MCF 10A (cell line): ENCODE measurements at places on chromosomes 7 and 10.

DNA sequence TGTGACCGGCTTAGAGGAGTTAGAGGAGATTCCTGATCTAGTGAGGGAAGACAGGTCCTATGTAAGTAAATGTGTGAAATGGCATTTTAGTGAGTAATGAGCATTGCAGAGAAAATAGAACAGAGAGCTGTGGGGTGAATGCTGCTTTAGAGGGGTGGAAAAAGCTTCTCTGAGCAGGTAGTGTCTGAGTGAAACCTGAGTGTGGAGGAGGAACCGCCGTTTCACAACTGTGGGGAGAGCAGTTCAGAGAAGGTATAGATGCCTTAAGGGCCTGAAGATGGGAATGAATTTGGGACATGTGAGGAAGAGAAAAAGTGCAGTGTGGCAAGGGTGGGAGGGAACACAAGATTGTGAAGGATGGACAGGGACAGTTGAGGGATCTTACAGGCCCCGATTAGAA, 21.6 kb downstream of the FBH1 start:
- no peak for DNase-seq

GRCh38 chr10:61257956-61258496, 195.2 kb downstream of the TMEM26 start:
- no peak for DNase-seq

DNA sequence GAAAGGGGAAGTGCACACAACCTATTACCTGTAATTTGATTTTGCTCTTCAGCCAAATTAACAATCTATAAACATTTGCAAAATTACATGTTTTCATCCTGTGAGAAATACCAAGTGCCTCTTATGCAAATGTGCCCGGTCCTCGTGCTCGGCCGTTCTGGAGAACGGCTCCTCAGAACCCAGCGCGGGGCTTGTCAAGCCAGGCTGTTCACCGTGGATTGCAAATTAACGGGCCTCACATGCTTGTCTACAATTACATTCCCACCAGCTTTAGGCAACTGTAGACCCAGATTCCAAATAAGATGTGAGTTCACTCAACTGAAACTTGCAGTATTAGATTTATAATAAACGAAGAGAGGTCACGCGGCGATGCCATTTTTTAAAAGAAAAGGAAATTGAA, 8.8 kb downstream of the FOXL3 start:
- no peak for DNase-seq

DNA sequence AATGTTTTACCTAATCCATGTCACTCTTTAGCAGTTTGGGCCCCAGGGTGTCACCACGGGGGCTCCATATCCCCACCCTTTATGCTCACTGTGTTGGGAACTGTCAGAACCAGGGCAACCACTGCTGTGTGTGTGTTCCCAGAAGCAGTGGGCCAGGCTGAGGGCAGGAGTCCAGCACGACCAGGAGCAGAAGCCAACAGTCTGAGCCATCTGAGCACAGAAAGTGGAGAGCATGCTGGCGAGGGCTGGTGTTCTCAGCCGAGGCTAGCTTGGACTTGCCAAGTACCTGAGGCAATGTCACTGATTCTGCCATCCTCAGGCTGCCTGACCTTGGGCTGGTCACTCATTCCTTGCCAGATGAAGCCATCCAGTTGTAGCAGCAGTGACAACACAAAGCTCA, 285.0 kb downstream of the BMPER start:
- no peak for DNase-seq

- no peak for DNase-seq
Measured at GRCh38 chr7:24982917-24983316, 2.9 kb upstream of the OSBPL3 start.

DNA sequence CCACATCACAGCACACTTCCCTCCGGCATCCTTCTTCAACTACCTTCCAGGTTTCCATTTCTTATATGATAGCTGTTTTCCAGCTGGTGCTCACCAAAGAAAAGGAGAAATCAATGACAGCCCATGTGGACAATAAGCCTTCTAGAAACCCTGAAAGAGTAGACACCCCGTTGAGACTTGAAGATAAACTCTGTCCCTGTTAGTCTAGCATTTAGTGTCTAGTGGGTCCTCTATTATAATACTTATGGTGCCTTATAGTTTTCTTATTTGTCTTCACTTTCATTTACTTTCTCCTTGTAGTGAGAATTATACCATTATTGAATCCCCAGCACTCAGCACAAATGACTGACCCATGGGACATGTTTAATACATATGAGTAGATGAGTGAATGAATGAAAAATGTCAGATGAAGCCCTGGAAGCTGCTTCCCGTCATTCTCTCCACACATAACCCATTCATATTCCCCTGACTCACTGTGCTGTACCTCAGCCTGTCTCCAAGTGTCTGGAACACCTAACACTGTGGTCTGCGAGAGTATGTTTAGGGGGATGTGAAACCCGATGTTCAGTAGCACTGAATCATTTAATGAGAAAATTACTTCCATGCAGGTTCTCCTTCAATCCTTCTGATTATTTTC, 377.6 kb downstream of the GPR158 start:
- no peak for DNase-seq

DNA sequence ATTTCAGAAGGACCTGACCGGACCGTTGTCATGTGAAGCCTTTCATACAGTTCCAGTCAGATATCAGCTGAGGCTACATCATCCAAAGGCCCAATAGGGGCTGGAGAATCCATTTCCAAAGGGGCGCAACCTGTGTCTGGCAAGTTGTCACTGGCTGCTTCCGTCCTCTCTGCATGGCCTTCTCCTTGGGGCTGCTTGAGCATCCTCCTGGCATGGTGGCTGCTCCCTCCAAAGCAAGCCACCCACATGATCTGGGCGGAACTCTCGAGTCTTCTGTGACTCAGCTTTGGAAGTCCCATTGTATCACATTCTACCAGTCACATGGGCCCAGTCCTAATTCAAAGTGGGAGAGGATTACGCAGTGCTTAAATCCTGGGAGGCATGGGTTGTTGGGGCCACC, 207.0 kb upstream of the SHH start:
- DNase-seq: no peak

- no peak for DNase-seq
Measured at GRCh38 chr7:120164-120991, 72.0 kb upstream of the FAM20C start.

GRCh38 chr7:121530227-121531174, 134.4 kb upstream of the FAM3C start:
- DNase-seq: peak; percentile 95

- DNase-seq: no peak
Measured at GRCh38 chr10:21950566-21950965, 53.0 kb downstream of the DNAJC1 start.

GRCh38 chr10:79069325-79070080, 737 bp downstream of the ZMIZ1 start:
- peak; percentile 46 for DNase-seq

DNA sequence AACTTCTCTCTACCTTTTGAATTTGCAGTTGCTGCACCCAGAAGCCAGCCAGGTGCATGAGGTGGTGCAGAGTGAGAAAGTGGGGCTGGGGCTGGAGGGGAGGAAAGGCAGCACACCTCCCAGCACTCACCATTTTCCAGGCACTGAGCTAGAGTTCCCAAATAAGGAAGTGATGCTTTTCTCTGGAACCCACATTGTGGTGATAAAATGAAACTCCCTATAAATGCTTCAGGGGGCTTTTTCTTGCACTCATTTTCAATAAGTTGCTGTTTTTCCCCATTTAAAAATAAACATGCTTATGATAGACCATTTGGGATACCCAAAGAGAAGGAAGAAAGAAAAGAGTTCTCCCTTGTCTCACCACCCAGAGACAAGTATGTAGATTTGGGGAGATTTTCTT, 42.8 kb upstream of the TNS3 start:
- no peak for DNase-seq

DNA sequence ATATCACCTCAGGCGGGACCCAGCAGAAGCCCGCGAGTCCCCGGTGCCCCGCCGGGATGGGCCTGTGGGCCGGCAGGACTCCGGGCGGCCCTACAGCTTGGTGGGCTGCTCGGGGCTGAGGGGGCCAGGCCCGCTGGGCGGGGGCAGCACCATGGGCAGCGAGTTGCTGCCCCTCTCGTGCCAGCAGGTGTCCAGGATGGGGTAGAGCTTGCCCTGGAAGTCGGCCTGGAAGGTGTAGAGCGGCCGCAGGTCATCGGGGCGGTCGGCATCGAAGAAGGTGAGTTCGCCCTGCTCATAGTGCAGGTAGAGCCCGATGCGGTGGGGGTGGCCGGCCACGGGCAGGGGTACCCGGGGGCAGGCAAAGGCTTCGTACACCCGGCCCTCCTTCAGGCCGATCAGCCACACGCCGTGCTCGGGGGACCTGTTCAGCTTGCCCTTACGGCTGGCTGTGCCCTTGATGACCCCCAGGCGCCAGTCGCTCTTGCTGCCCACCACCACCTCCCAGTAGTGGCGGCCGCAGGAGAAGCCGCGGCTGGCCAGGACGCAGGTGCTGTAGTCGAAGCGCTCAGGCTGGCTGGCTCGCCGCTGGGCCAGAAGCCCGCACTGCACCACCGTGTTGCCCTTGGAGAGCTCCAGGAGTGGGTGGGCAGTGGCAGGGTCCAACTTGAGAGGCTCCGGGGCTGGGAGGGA, 4.3 kb upstream of the NSUN5 start:
- no peak for DNase-seq

- DNase-seq: peak; percentile 8
Measured at GRCh38 chr10:107163076-107163855, 1.2 kb downstream of the SORCS1 start.

DNA sequence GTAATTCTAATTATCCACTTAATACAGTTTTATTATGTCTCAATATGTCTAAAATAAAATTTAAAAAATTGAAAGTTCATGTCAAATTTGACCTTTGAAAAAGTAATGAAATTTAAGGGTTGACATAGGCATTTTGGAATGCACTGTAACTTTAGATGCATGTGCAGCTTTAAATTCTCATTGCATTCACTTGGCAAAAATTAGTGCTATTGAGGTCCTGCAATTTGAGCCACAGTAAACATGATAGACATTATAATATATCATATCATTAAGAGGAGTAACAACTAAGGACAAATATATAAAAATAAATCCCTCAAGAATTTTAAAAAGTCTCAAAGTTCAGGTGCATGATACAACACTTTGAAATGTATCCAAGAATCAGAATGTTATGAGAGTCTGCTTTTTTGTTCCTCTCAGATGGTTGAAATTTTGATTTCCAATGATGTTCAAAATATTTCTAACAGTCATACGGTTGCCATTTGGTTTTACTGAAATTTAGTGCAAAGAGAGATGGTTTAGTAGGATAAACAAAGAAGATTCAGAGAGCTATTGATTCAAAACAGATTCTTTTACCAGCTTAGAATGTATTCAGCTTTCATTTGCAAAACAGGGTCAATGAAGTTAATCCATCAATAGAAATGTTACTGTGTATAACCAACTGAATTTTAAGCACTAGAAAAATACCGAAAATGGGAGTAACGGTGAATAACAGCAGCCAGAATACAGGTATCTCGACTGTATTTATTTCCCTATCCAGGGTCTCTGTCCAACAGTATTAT, 71.8 kb downstream of the SEMA3A start:
- no peak for DNase-seq

DNA sequence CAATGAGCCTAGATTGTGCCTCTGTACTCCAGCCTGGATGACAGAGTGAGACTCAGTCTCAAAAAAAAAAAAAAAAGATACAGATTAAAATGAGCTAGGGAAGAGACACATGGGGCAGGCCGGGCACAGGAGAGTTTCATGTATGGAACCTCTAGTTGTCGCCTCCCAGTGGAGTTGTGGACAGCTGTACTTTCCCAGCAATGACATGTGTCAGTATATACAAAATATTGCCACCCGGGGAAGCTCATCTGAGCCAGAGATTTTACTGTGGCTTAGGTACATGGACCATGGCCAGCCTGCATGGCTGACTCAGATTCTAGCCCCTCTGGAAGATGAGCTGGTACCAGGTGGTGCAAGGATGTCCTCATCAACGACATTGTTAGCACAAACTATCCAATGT, 87.4 kb downstream of the COL26A1 start:
- DNase-seq: no peak

GRCh38 chr10:77360835-77361234, 276.8 kb downstream of the KCNMA1 start:
- no peak for DNase-seq

DNA sequence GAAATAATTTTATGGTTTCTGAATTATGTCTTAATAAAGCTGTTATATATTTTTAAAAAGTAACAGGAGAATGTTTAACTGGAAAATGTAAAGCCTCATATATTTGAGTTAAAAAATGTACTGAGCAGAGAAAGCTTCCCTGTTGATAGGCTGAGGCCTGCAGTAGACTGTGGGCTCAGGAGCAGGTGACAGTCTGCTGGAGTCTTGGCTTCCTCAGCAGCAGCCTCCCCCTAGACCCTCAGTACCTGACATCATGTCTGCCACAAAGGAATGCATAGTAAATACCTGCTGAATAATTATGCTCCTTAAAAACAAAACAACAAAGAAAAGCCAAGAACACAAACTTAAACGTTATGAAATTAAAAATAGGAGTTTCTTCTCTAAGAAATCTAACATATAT, 73.9 kb upstream of the NOBOX start:
- DNase-seq: no peak

- no peak for DNase-seq
Measured at GRCh38 chr10:509361-510102, 179.9 kb downstream of the DIP2C start.

- DNase-seq: peak; percentile 9
Measured at GRCh38 chr10:120012566-120012965, 120.0 kb downstream of the SEC23IP start.

DNA sequence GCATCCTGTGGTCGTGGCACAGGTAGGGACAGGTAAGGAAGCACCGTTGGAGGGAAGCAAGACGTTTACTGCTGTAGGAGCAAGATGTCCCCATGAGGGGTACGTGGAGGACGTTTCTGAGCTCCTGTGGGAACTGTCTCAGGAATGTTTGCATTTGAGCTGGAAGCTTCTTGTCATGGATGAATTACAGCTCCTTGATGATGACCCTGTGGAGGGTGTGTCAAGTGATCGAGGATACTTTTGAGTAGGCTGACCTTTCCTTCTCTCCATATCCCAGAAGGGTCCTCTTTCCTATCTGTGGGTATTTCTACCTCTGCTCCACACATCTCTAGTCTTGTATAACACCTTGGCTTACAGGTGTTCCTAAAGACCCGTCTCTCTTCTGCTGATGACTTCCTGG, 94.8 kb downstream of the PFKFB3 start:
- no peak for DNase-seq

DNA sequence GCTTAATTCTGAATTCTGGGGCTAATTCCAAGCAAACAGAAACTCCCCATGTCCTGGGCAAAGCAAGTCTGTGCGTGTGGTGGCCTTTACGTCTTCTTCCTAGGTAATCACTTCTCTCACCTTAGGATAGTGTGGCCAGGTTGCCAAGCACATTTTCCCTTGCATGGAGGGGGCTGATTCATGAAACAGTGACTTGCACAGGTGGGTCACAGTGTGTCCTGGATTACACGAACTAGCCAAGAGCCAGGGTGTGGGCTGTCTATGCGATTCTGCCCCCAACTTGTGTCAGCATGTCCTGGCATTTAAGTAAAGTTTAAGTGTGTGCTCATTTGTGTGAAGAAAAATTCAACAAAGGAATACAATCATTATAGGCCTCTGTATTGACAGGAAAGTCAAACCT, 18.5 kb upstream of the SEM1 start:
- DNase-seq: no peak

DNA sequence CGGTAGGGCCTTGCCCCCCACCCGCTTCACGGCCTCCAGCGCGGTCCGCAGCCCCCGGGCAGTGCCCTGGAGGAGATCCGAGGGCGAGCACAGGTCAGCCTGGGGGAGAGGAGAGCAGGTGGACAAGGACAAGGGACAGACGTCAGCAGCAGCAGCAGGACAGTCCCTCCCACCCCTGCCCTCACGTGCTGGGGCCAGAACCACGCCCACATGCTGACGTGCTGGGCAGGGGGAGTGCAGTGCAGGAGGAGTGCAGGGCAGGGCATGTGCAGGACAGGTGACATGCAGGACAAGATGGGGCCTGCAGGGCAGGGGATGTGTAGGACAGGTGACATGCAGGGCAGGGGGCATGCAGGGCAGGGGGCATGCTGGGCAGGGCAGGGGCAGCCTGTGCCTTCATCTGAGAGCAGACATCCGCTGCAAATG, 1.5 kb upstream of the SAP25 start:
- no peak for DNase-seq
